ENCODE measurements at places on chromosomes 5 and 9. TPM values are rescaled to one million over a fixed set of nuclear protein-coding genes. Genes with fewer than 3 reads are reported as not detected.

DNA sequence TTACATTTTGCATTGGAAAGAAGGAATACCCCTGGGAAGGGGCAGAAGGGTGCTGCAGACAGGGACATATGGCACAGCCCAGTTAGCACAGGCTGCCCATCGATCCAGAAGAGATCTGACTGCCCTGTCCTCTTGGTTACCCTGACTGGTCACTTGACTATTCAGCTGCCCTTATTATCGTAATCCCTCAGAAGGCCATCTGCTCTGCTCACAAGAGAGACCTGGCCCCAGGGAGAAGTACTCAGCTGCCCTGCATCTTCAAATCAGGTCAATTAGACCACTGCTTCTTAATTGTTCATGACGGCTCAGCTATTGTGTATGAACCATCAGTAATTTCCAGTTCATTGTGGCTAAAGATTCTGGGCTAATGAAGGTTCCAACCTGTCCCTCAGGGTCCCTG lies 345.0 kb downstream of the TLE1 start:
- H3K27me3 ChIP-seq, result no peaks in the 10 kb centered on the region
- DNase-seq, result no peak
- no peak overlapping the region for H3K4me3 ChIP-seq
- no peaks in the 10 kb centered on the region for H3K36me3 ChIP-seq
- H3K27ac ChIP-seq, result no peak overlapping the region

Gene OLFM1
- 36.9 TPM for total RNA-seq

DNA sequence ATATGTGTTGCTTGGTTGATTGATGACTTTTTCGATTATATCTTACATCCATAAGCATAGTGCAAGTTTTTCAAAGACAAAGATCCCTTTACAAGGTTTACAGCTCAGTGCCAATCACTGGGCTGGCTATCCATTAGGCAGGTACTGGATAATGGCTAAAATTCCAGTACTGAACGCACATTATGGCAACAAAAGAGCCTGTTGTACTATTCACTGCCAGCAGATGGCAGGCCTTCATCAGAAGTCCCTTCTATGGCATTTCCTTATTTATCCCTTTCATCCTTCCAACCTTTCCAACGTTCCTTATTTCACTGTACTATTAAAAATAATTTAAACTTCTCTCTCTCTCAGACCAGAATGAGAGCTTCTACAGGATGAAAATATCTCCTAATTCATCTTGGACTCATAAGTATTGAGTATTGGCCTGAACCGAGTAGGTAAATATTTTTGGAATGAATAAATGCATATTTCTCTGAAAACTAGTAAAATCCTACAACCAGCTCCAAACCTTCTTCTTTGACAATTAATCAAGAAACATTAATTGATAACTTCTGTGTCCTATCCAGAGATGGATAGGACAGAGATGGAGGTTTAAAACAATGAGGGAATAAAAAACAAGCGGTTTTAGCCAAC lies 6.7 kb upstream of the WNT8A start:
- DNase-seq, result peak; percentile 62
- no peaks in the 10 kb centered on the region for H3K27me3 ChIP-seq
- H3K27ac ChIP-seq, result no peak overlapping the region

Gene NUTM2G
- not detected for total RNA-seq

- H3K4me3 ChIP-seq, result no peak overlapping the region
- no peaks in the 10 kb centered on the region for H3K27me3 ChIP-seq
- H3K4me1 ChIP-seq, result no peaks in the 10 kb centered on the region
- no peaks in the 10 kb centered on the region for H3K36me3 ChIP-seq
These were observed 179.1 kb downstream of the FAM170A start for GRCh38 chr5:119808474-119808873.

DNA sequence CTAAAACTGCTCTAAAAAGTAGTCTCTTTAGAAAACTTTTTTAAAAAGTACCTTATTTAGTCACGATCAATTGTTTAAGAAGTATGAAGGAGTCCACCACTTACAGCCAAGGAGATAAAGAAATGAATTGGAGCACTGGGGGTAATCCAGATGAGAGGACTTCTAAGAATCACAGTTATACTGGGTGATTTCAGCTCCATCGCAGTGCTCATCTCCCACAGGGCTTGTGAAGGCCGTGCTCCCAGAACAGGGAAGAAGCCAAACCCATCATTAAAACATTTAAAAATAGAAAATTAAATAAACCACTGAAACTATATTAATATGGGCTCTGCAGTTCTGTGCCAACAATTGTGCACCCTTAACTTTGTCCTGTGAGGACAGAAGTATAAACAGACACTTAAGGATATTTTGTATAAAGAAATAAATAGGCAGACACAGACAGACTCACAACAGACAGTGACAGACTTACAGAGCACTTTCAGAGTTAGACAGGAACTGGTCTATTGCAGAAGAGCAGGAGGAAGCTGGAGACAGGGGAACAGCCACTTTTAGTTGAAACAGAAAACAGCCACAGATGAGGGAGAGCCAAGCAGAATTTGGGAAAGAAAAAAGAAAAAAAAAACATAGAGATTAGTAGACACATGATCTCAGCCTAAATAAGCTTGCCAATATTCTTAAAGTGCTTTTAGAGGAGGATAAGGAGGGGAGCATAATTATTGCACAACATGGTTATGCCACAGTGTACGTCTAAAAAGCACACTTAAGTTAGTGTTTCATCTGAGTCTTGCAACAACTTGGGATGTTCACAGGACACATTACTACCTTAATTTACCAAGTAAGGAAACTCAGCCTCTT lies 81.8 kb downstream of the FBXO38 start:
- no peaks in the 10 kb centered on the region for H3K27me3 ChIP-seq
- H3K27ac ChIP-seq, result no peak overlapping the region
- no peak for DNase-seq
- no peaks in the 10 kb centered on the region for H3K36me3 ChIP-seq
- no peaks in the 10 kb centered on the region for H3K4me1 ChIP-seq

DNA sequence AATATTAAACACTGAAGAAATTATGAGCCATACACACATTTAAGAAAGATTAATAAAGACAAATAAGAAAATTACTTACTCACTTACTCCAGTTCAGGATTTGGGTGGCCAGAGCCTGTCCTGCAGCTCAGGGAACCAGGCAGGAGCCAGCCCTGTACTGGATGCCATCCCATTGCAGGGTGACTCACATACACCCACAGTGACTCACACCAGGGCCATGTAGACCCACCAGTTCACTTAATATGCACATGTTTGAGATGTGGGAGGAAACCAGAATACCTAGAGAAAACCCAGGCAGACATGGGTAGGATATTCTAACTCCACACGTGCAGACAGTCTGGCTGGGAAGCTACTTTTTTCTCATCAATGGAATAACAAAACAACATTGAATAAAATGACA lies 49.6 kb upstream of the ADRB2 start:
- H3K36me3 ChIP-seq, result no peaks in the 10 kb centered on the region
- no peak overlapping the region for H3K27ac ChIP-seq
- no peak overlapping the region for H3K4me3 ChIP-seq
- H3K4me1 ChIP-seq, result no peaks in the 10 kb centered on the region

Gene CCDC69
- 173 TPM for total RNA-seq

Gene OR1Q1
- total RNA-seq, result not detected

- no peak for DNase-seq
- no peaks in the 10 kb centered on the region for H3K36me3 ChIP-seq
- H3K27ac ChIP-seq, result no peak overlapping the region
- H3K27me3 ChIP-seq, result no peaks in the 10 kb centered on the region
- H3K4me1 ChIP-seq, result no peaks in the 10 kb centered on the region
These were observed 517.8 kb upstream of the PAPPA start for GRCh38 chr9:115635680-115636383.

Gene C9orf153
- not detected for total RNA-seq

- no peaks in the 10 kb centered on the region for H3K27me3 ChIP-seq
- H3K27ac ChIP-seq, result peak overlapping the region; percentile 46
These were observed 27.0 kb downstream of the AQP7 start for GRCh38 chr9:33375238-33375840.

- DNase-seq, result no peak
- H3K27ac ChIP-seq, result no peak overlapping the region
- no peaks in the 10 kb centered on the region for H3K27me3 ChIP-seq
- no peaks in the 10 kb centered on the region for H3K36me3 ChIP-seq
- H3K4me1 ChIP-seq, result no peaks in the 10 kb centered on the region
- no peak overlapping the region for H3K4me3 ChIP-seq
These were observed 7.6 kb upstream of the RPS14 start for GRCh38 chr5:150457121-150457520.

- no peaks in the 10 kb centered on the region for H3K36me3 ChIP-seq
- H3K4me1 ChIP-seq, result no peaks in the 10 kb centered on the region
- DNase-seq, result no peak
- no peak overlapping the region for H3K27ac ChIP-seq
These were observed 158.5 kb downstream of the TRPM3 start for GRCh38 chr9:70962761-70963440.

DNA sequence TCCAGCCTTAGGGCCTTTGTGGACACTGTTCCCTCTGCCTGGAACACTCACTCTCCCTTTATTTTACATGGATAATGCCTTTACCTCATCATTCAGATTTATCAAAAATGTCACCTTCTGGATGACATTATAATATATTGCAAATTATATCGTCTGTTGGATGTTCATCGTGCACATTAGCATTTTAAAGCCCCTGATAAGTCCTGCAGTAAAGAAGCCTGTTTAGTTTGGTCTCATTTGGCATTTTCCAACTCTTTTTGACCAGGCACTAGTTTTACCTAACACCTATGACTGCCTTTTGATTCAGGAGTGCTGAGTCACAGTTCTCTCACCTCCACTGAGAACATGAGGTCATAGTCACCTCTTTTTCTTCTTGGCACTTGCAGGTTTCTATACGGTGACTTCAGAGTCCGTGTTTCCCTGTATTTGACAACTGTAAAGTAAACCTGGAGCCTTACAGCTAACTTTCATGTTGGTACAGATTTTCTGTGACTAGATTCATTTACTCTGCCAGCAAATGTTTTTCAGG lies 57.7 kb upstream of the STC2 start:
- DNase-seq, result no peak
- no peaks in the 10 kb centered on the region for H3K27me3 ChIP-seq
- no peak overlapping the region for H3K4me3 ChIP-seq
- no peaks in the 10 kb centered on the region for H3K4me1 ChIP-seq
- no peak overlapping the region for H3K27ac ChIP-seq
- H3K36me3 ChIP-seq, result no peaks in the 10 kb centered on the region

Gene PLEKHG4B
- total RNA-seq, result 0.04 TPM

GRCh38 chr5:84859056-84859455 lies 474.4 kb upstream of the EDIL3 start:
- no peak overlapping the region for H3K4me3 ChIP-seq
- no peaks in the 10 kb centered on the region for H3K4me1 ChIP-seq
- no peaks in the 10 kb centered on the region for H3K27me3 ChIP-seq
- DNase-seq, result no peak
- H3K36me3 ChIP-seq, result no peaks in the 10 kb centered on the region

DNA sequence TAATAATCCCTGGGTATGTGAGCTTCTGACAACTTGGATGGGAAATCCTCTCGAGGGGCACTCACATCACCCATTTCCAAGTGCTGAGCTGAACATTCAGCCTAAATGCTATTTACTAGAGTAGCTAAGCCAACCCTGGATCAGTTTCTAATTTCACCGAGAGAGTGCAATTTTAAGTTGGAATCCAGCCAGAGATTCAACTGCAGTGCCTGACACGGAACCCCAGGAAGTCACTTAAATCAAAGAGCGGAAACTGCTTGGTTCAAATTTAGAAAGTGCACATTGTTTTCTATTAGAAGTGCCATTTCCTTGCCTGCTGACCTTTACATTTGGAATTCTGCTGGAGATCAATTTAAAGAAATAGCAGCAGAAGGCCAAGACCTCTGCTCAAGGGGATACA lies 8.8 kb downstream of the SPRY4 start:
- DNase-seq, result no peak
- H3K4me1 ChIP-seq, result peaks cover 36% of the 10 kb centered on the region
- no peak overlapping the region for H3K4me3 ChIP-seq

Gene LRRC19
- not detected for total RNA-seq

- H3K36me3 ChIP-seq, result no peaks in the 10 kb centered on the region
- no peak overlapping the region for H3K4me3 ChIP-seq
- H3K4me1 ChIP-seq, result peaks cover 37% of the 10 kb centered on the region
- H3K27me3 ChIP-seq, result no peaks in the 10 kb centered on the region
These were observed 68.1 kb downstream of the UBE2R2 start for GRCh38 chr9:33884856-33885701.

- H3K27me3 ChIP-seq, result no peaks in the 10 kb centered on the region
- DNase-seq, result no peak
These were observed 495.5 kb downstream of the ACTL7B start for GRCh38 chr9:108360304-108360703.

Gene WNK2
- 8.5 TPM for total RNA-seq

- DNase-seq, result no peak
- no peak overlapping the region for H3K4me3 ChIP-seq
- H3K36me3 ChIP-seq, result no peaks in the 10 kb centered on the region
- no peaks in the 10 kb centered on the region for H3K27me3 ChIP-seq
- H3K4me1 ChIP-seq, result peaks cover 10% of the 10 kb centered on the region
- peak overlapping the region; percentile 3 for H3K27ac ChIP-seq
These were observed 90.8 kb downstream of the HACD4 start for GRCh38 chr9:20940447-20941173.

Gene LAMC3
- 44.2 TPM for total RNA-seq

- no peaks in the 10 kb centered on the region for H3K4me1 ChIP-seq
- DNase-seq, result no peak
- H3K36me3 ChIP-seq, result no peaks in the 10 kb centered on the region
- H3K27ac ChIP-seq, result no peak overlapping the region
- H3K4me3 ChIP-seq, result no peak overlapping the region
- no peaks in the 10 kb centered on the region for H3K27me3 ChIP-seq
These were observed 364.1 kb downstream of the TMEM38B start for GRCh38 chr9:106058460-106058859.

GRCh38 chr5:175478008-175478383 lies 364 bp upstream of the SFXN1 start:
- H3K4me3 ChIP-seq, result peak overlapping the region; percentile 13
- peak overlapping the region; percentile 82 for H3K27ac ChIP-seq
- no peak for DNase-seq
- H3K27me3 ChIP-seq, result no peaks in the 10 kb centered on the region
- peaks cover 14% of the 10 kb centered on the region for H3K4me1 ChIP-seq

GRCh38 chr5:35938568-35939227 lies at the start of gene CAPSL:
CAPSL (minus strand) TSS chr5:35938622; CDS start chr5:35921120, 17,502 bp downstream.
- H3K36me3 ChIP-seq, result no peaks in the 10 kb centered on the region
- H3K4me3 ChIP-seq, result no peak within 1 kb of the TSS
- H3K27me3 ChIP-seq, result peaks cover 19% of the 10 kb centered on the region
- H3K27ac ChIP-seq, result no peak within 1 kb of the TSS

GRCh38 chr5:8314965-8315364 lies 446.0 kb downstream of the MTRR start:
- no peak overlapping the region for H3K27ac ChIP-seq
- no peak overlapping the region for H3K4me3 ChIP-seq
- H3K27me3 ChIP-seq, result no peaks in the 10 kb centered on the region
- DNase-seq, result no peak
- no peaks in the 10 kb centered on the region for H3K4me1 ChIP-seq
- H3K36me3 ChIP-seq, result no peaks in the 10 kb centered on the region
